Activated CD4-positive, alpha-beta T cell treated with anti-CD3 and anti-CD28 coated beads, Interleukin-2, amount 50 U/mL, for 4 hours (primary cell): ENCODE measurements at places on chromosomes 3 and 15.
A peak's percentile ranks its signal among the peaks of the same experiment; 100 is the strongest.

DNA sequence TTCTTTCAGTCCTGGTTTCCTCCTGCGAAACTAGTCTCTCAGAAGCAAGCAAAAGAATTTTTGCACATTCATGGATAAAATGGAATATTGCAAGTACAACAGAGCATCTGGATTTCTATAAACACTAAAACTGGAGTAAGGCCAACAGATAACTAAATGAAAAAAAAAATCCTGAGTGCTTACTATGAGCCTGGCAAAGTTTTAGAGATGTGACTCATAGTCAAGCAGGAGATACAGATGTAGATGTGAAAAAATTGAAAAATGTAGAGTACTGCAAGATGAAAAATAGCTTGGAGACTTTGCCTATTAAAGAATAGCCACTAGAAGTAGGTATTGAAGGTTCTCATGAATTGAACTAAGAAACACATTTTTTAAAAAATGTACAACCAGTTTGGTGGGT is 397.4 kb downstream of the OTOL1 start:
- no peak for DNase-seq

DNA sequence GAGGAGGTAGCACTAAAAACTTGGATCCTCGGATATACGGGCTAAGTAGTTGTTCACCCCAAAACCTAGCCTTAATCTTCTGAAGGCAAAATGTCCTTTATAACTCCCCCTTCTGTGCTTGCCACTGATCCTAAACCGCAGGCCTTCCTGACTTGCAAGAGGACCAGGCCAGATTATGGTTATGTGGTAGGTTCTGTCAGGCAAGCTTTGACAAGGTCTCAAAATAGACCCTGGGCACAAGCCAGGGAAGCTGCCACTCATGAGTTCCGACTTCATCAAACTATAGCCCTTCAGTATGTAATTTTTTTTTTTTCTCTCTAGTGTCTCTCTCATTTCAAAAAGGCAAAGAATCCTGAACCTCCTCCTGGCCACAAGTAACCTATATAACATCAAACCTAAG is 3.2 kb downstream of the LRRFIP2 start:
- no peak for DNase-seq

GRCh38 chr15:78363381-78363734 is 23.2 kb downstream of the CRABP1 start:
- DNase-seq = no peak

DNA sequence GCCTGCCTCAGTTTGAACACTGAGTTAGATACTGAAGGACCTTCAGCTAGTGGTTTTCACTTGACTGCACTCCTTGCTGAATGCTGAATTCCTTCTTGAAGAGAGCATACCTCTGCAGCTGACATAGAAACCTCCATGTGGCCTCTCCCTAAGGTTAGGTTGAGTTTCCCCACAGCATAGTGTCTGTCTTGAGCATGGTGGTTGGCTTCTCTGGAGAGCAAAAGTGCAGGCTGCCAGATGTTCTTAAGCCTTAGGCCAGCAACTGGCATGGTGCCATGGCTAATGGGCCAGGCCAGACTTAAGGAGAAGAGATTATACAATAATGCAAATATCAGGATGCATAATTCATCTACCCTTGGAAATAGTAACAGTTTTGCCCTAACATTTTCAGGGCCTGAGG is 545.6 kb upstream of the ZNF385D start:
- DNase-seq = no peak

- no peak for DNase-seq
Observed at GRCh38 chr3:185056908-185057307, 96.0 kb downstream of the C3orf70 start.

DNA sequence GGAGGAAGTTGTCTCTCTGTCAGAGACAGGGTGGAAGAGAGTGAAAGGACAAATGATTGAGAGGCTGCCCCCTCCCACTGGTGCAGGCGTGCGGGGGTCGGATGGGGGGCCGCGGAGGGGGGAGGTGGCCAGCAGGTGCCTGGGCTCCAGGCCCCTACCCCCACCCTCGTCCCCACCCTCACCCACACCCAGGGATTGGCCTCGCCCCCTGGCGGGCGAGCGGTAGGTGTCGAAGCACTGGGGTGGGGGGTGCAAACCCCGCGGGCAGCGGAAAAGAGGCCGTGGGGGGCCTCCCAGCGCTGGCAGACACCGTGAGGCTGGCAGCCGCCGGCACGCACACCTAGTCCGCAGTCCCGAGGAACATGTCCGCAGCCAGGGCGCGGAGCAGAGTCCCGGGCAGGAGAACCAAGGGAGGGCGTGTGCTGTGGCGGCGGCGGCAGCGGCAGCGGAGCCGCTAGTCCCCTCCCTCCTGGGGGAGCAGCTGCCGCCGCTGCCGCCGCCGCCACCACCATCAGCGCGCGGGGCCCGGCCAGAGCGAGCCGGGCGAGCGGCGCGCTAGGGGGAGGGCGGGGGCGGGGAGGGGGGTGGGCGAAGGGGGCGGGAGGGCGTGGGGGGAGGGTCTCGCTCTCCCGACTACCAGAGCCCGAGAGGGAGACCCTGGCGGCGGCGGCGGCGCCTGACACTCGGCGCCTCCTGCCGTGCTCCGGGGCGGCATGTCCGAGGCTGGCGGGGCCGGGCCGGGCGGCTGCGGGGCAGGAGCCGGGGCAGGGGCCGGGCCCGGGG is at the start of gene KAT2B:
Gene KAT2B, plus strand, starts transcription at position 682 of the 783 bp plus-strand sequence. Its CDS starts 32 bp downstream, at position 714.
- peak; percentile 78 for DNase-seq

DNA sequence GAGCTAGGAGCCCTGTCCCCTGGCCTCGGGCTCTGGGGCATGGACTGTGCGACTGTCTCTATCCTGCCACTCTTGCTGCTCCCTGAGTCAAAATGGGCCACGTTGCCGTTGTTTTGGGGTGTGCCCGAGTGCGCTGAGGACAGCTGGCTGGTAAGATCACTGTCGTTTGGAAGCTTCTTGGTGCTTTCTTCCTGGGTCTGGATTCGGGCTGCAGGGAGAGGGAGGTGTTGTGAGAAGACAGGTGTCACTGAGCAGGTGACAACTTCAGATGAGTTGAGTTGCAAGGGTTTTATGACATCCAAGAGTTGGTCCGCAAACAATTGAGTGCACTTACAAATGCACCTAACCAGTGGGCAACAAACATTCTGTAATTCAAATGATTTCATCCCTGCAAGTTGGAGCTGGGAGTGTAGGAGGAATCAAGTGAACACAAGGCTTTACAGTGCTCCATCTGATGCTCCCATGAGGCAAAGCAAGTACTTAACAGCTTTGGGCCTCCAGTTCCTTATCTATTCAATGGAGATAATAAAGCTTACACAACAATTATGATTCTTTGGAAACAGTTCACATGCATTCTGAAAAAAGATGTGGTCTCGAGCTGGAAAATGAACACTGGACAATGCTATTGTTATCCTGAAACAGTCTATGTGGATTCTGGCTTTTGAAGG is 11.0 kb upstream of the STARD5 start:
- DNase-seq = no peak

GRCh38 chr15:81254277-81254915 is 57.7 kb downstream of the IL16 start:
- DNase-seq = no peak

- no peak for DNase-seq
Observed at GRCh38 chr3:127170814-127171213, 22.1 kb upstream of the PRR23E start.

DNA sequence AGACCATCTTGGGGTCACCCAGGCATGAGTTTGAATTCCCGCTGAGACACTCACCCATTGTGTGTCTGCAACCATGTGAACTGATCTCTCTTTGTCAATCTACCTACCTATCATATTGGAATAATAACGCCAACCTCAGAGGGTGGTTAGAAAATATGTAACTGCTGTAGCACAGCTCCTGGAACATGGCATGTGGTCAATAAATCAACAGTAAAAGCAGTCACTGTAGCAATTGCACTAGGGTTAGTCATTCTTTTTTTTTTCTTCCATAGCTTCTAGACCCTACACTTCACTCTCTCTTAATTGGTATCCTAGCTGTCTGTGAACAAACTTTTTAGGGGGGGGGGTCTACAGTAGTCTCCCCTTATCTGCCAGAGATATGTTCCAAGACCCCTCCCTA is 64.2 kb upstream of the SLCO2A1 start:
- no peak for DNase-seq

DNA sequence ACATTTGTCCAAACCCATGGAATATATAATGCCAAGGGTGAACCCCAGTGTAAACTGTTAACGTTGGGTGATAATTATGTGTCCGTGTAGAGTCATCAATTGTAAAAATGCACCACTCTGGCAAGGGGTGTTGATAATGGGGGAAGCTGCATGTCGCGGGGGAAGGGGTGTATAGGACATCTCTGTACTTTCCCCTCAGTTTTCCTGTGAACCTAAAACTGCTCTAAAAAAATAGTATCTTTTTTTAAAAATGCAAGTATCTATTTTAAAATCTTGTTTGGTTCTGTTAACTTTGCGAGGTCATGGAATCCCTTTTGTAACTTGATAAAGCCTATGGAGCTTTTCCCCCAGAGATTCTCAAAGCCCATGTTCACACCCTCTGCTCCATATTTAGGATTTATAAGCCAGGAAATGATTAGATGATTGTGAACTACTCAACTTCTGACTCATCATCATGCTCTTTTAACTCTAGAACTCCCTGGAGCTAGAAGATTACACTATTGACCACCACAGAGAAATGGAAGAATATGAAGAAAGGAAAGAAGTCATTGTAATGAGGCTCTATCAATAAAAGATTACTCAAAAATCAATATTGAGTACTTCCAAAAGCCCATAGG is 56.1 kb upstream of the C3orf49 start:
- DNase-seq = no peak

GRCh38 chr3:129315223-129315997 is 36.7 kb downstream of the HMCES start:
- DNase-seq = no peak

GRCh38 chr3:150885535-150885934 is 19.7 kb downstream of the MINDY4B start:
- DNase-seq = no peak

DNA sequence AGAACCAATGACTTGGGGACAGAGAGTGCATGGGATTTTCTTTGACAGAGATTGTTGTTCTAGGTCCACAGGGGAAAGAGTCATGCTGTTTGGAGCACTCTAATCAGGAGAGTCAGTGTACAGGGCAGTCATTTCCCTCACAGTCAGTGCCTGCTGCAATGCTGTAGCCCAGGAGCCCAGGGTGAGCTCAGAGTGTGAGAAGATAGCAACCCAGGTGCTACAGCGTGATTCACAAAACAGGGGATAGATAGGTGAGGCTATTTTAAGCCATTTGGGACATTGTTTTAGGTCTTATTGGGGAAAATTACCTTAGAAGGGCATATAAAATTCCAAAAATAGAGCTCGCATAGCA is 37.3 kb downstream of the LNP1 start:
- no peak for DNase-seq

DNA sequence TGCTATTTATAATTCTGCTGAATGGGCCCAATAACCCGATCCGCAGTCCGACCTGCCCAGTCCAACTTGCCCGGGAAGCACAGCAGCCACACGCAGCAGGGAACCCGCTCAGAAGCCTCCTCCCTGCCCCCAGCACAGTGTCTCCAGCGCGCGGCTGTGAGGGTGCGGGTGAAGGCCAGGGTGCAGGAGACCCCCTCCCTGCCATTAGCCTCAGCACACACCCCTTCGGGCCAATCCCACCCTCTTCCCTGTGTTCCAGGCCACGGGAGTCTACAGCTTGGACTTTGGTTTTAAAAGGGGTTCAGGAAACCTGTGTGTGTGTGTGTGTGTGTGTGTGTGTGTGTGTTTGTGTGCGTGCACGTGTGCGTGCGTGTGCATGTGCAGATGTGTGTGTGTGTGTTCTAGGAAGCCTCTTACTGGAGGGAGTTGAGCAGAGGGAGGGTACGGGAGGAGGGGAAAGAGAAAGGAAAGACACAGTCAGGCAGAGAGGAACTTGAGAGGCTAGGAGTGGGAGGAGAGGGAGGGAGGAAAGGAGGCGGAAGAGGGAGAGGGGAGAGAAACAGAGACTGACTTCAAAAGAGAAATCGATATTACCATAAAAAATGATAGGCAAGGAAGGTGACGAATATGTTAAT is 34.2 kb downstream of the ATP2B2 start:
- no peak for DNase-seq

GRCh38 chr3:125168711-125169393 is 43.7 kb downstream of the SLC12A8 start:
- no peak for DNase-seq

- DNase-seq = no peak
Observed at GRCh38 chr3:171954690-171955383, 84.5 kb upstream of the FNDC3B start.

DNA sequence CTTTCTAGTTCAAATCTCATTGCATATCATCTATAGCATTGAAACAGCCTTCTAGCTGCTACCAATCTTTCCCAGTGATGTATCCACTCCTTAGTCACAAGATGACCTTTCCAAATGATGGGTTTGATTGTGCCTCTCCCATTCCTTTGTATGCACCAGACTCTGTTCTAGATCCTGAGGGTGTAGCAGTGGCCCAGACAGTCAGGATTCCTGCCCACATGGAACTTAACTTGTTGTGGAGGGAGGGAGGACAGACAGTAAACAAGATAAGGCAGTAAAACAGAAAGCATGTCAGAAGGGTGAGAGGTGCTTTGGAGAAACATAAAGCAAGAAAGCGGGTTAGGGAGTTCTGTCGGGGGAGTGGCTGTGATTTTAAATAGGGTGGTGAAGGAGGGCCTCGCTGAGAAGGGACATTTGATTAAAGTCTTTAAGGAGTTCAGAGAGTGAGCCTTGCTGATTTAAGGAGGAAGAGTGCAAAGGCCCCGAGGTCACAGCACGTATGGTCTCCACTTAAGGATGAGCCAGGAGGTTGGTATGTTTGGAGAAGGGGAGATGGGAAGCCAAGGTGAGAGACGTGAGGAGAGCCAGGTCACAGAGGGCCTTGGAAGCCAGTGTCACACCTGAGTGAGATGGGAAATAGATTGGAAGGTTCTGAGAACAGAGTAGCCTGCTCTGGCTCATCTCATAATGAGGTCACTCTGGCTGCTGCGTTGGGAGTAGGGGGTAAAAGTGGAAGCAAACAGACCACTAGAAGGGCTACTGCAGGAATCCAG is 38.3 kb downstream of the FAM43A start:
- DNase-seq = no peak

- no peak for DNase-seq
Observed at GRCh38 chr3:78871048-78871447, 896.8 kb downstream of the ROBO1 start.

DNA sequence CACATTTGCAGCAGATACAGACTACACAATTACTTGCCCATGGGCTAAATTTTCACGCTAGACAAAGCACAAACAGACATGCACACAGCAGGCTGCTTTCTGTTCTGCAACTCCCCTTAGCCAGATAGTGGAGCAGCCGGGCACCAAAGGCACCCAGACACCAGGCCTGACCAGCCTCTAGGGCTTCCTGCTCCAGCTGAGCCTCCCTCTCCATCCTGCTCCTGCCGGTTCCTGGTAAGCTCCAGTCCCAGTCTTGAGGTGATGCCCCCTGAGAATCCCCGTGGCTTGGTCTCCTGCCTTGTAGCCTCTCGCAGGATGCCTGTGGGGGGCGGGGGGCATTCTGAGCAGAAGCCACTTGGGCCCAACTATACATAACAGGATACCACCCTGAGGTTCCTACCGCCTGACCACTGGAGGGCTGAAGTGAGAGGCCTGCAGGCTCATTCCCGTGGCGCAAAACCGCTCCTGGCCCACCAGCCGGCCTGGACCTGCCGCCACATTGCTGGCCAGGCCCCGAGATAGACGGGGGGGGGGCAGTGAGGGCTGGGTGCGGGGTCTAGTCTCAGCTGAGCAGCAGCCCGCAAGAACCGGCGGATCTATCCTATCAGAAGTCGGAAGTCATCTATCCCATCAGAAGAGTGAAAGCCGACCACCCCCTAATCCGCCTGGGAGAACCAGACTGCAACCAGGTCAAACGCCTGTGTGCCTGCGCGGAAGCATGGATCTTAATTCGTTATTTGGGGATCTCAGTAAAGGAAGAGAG is 3.9 kb downstream of the FOXL2 start:
- DNase-seq = no peak
